Ureter (tissue), 1 donor: ENCODE measurements at places on chromosomes 1 and 21.
A peak's percentile ranks its signal among the peaks of the same experiment; 100 is the strongest.

- no peak for DNase-seq
Measured at GRCh38 chr1:21867451-21867996, 55.5 kb downstream of the LDLRAD2 start.

DNA sequence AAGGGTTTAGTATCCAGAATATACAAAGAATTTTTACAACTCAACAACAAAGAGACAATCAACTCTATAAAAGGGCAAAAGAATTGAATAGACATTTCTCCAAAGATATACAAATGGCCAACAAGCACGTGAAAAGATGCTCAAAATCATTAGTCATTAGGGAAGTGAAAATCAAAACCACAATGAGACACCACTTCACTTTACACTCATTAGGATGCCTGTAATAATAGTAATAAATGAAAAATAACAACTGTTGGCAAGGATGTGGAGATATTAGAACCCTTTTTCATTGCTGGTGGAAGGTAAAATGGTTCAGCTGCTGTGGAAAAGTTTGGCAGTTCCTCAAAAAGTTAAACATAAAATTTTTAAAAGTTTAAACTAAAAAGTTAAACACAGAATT is 7.0 kb upstream of the ABCD3 start:
- no peak for DNase-seq

GRCh38 chr1:29883411-29883832 is 647.1 kb downstream of the PTPRU start:
- no peak for DNase-seq

GRCh38 chr1:168867941-168868634 is 139.1 kb upstream of the DPT start:
- DNase-seq, result no peak

DNA sequence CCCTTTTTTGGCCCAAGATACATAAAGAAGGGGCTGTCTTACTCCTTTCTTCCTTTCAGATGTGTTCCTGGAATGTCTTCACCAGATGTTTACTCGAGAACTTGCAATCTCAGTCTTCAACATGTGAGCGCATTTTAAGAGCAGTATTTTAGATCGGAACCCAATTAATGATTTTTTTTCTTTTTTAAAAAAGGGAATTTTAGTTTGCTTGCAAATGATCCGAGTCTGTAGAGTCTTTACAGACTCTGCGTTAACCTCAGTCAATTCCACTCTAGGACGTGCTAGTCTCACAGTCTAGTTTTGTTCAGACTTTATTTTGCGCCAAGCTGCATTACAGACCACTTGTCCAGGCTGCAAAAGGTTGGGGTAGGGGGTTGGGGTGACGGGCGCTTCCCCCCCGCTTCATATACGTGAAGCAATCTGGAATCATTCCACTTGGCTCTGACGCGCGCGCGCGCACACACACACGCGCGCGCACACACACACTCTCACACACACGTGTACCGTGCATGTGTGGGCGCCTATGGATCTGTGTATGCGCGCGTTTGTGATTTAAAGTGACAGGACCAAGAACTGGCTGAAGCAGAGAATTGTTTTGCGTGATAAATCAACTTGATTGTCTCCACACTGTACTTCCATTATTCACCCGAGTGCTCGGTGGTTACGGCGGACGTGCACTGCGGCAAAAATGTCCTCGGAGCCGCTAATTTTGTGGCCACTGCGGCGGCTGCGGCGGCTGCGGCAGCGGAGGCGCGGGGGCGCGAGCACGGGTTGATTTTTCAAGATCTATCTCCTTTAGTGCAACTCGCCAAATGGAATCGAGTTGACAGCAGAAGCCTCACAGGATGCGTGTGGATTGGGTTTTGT is 25.6 kb upstream of the NFIA start:
- peak; percentile 57 for DNase-seq

- DNase-seq, result no peak
Measured at GRCh38 chr1:232302376-232303221, 327.3 kb downstream of the SIPA1L2 start.
